ENCODE measurements at places on chromosomes 4 and X.

- no peak for DNase-seq
Observed at GRCh38 chr4:186204103-186204559, 12.8 kb downstream of the CYP4V2 start.

GRCh38 chrX:153379971-153380581, 21.1 kb downstream of the PNMA6E start:
- DNase-seq = no peak

DNA sequence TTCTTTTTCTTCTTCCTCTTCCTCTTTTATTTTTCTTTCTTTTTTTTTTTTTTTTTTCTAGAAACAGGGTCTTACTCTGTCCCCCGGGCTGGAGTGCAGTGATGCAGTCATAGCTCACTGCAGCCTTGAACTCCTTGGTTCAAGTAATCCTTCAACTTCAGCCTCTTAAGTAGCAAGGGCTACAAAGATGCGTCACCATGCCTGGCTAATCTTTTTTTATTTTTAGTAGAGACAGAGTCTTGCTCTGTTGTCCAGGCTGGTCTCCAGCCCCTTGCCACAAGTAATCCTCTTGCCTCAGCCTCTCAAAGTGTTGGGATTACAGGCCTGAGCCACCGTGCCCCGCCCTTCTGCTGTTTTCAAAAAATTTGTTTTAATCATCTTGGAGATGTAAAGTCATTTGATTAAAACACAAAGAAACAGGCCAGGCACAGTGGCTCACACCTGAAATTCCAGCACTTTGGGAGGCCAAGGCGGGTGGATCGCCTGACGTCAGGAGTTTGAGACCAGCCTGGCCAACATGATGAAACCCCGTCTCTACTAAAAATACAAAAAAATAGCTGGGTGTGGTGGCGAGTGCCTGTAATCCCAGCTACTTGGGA, 28.1 kb downstream of the SYNPO2 start:
- no peak for DNase-seq

DNA sequence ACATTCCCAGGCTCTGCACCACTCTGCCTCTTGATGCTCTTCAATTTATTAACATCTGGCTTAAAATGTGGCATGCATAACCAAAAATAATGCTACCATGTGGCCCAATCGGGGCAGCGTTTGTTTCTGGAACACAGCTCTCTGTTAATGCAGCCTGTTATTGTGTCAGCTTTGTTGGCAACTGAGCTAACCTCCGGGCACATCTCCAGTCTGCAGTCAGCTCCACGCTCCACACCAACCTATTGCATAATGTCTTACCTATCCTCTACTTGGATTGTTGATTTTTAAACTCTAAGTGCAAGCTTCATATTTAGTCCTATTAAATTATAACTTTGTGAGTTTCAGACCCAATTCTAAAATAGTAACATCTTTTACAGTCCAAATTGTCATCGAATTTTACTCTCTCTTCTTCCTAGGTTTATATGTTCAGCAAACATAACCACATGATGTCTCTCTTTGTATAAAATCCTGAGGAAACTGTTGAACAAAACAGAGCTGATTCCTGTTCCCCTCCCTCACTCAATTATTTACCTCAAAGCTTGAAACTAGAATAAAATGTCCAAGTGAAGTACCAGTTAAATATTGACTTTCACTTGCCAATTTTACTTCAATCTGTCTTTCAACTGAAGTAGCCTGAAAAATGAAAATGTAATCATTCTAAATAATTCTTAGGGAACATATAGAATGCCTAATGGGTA, 92.2 kb upstream of the RAPGEF2 start:
- no peak for DNase-seq

- DNase-seq = no peak
Observed at GRCh38 chrX:150058728-150059127, 120.4 kb upstream of the EOLA2 start.

DNA sequence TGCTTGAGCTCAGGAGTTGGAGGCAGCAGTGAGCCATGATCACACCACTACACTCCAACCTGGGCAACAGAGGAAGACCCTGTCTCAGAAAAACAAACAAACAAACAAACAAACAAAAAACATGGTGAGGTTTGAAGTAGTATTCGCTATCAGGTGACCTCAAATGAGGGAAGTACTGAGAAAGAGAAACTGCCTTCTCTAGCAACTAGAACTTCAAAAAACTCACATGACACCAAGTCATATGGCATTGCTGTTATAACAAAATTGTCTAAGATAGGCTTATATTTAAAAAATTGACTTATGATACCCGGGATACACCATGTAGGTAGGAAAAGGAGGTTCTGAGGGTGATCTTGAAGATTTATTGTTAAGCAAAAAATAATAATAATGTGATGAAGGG, 10.3 kb downstream of the MPP1 start:
- no peak for DNase-seq

GRCh38 chrX:156003486-156004185, 6.1 kb downstream of the IL9R start:
- no peak for DNase-seq

GRCh38 chrX:15747626-15748173, 9.6 kb downstream of the CA5B start:
- DNase-seq = no peak

- no peak for DNase-seq
Observed at GRCh38 chr4:42594888-42595287, 62.0 kb downstream of the ATP8A1 start.

DNA sequence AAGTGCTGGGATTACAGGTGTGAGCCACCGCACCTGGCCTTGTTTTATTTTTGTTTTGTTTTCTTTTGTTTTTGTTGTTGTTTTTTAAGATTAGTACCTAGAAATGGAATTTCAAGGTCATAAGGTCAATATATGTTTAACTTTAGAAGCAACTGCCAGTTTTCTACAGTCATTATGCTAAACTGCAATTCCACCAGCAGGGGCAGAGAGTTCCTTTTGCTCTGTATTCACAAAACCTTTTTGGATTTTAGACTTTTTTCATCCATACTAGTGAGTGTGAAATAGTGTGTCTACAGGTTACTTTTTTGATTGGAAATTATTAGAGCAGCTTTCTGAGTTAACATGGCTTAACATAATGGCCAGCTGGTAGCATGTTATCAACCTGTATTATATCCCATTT, 580.6 kb downstream of the TRIML1 start:
- DNase-seq = no peak

DNA sequence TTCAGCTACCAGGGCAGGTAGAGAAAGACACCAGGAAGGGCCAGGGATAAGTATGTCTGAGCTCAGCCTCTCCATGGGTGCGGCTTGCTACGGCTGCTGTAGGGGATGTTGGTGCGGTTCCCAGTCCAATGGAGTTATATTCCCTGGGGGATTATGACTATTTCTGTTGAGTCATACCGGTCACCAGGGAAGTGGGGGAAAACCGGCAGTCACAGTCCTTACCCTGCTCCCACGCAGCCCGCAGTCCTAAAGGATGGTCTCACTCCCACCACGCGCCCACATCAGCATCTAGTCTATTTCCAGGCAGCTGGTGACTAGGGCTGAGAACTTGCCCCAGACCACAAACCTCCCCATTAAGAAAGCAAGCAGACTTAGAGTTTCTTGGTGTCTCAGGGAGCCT, 191.6 kb downstream of the VEGFC start:
- DNase-seq = no peak

DNA sequence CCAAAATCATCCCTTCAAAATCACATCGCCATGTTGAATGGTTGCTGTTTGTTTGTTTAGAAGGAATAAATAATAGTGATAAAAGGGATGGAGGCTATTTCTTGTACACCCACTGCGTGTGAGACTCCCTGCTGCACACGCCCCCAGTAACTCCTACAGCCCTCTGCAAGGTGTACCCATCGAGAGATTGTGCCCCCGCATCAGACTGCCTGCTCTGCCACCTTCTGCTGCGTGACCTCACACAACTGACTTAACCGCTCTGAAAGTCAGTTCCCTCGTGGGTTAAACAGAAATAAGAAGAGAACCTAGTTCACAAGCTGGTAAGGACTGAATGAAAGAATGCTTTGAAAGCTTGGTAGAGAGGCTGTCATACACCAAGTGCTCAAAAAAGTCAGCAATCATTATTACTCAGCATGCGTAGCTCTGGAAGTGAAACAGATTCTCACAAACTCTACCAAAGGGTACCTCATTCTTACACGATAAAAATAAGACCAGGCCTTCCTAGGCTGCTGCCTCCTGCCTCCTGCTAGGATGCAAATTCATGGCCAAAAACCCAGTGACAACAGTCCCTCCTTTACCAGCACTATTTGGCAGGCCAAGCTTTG, 147.1 kb downstream of the CPEB2 start:
- no peak for DNase-seq

DNA sequence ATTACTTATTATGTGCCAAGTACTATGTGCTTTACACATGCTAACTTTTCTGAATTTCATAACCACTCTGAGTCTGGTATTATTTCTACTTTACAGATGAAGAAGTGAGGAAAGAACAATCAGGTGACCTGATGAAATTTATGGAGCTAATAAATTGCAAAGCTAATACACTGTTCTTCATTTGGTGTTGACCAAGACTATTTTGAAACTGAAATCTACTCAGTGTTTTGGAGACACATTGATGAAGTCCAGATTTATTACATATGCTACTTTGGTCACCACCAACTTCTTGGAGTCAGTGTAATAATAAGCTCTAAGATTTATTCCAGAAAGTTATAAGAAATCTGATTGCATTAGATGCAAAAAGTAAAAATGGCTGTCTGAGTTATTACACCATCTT, 637.9 kb downstream of the FAT4 start:
- no peak for DNase-seq

DNA sequence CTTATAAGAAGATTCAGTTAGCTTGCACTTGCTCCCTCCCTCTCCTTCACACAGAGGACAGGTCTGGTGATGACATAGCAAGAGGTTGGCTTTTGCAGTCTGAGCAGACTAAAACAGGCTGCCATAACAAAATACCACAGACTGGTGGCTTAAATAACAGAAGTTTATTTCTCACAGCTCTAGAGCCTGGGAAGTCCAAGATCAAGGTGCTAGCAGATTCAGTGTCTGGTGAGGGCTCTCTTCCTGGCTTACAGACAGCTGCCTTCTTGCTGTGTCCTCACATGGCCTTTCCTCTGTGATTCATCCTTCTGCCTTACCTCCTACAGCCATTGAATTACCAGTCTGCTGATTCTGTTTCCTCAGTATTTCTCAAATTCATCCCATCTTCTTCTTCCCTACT, 13.1 kb downstream of the RP2 start:
- no peak for DNase-seq

DNA sequence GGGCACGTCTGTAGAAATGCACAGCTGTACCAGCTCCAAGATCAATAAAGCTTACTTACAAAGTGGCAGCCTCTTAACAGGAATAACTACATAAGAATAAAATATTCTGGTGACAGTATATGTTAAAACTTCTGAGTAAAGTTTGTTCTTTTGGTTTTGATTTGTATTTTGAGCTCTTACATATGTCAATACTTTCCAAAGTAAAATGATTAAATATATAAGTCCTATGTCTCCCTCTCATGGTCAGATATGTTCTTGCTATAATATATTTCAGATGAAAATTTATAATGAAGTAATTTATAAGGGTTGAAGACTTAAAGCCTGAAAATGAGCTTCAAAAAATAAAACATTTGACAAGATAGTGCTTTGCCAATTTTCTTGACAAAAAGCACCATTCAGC, 254.4 kb downstream of the NPFFR2 start:
- peak; percentile 19 for DNase-seq

- peak; percentile 74 for DNase-seq
Observed at GRCh38 chrX:155027509-155028066, 944 bp downstream of the FUNDC2 start.

DNA sequence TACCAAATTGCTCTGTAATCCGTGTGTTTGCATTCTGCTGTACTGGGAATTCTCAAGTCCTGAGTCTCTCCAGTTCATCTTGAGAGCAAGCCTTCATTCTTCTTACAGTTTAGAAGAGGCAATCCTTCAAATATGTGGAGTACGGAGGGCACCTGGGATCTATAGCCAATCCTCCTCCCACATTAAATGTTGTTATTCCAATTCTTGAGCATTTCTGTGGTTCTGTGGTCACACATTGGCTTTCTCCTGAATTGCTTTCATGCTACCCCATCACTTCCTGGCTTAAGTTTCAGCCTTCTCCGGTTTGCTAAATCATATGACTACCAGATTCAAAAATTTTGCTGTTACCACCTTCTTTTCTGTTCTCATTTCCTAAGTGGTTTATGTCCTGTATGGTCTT, 611.1 kb downstream of the PCDH19 start:
- DNase-seq = no peak

DNA sequence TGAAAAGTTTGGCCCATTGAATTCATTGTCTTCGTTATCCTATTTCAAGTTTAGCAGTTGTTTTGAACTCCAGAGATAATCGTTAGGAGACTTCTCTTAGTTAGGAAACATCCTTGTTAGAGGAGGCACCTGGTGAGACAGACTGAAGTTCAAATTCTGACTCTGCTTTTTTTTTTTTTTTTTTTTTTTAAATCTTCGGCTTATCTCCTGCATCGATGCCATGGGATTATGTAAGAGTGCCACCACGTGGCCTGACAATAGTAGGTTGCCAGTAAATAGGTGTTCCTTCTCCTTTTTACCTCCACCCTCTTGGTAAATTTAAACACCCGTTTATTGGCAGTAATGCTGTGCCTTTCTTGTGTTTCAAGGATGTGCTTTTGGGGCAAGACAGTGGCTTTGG, 149.3 kb downstream of the SOWAHB start:
- peak; percentile 71 for DNase-seq

GRCh38 chrX:84479086-84479485, 23.2 kb downstream of the HDX start:
- no peak for DNase-seq

DNA sequence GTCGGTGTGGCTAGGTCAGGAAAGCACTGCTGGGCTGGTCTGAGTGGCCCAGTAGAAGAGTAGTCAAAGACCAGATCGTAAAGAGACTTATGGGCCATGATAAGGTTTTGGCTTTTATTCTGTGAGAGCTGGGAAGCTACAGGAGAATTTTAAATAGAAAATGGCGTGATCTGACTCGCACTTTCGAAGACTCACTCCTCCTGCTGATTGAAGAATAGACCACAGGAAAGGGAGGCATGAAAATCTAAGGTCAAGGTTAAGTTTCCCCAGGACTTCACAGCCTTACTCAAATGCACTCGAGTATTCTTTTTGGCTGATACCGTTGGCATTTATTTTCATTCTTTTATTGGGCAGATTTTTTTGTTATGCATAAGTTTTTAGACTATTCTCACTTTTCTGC, 231.4 kb upstream of the ANKRD50 start:
- peak; percentile 24 for DNase-seq

GRCh38 chrX:37746951-37747350, 32.9 kb upstream of the CYBB start:
- no peak for DNase-seq
